ENCODE measurements at places on chromosomes 7 and 10.

- DNase-seq, result no peak
Observed at GRCh38 chr7:47498229-47499056, 83.5 kb downstream of the TNS3 start.

DNA sequence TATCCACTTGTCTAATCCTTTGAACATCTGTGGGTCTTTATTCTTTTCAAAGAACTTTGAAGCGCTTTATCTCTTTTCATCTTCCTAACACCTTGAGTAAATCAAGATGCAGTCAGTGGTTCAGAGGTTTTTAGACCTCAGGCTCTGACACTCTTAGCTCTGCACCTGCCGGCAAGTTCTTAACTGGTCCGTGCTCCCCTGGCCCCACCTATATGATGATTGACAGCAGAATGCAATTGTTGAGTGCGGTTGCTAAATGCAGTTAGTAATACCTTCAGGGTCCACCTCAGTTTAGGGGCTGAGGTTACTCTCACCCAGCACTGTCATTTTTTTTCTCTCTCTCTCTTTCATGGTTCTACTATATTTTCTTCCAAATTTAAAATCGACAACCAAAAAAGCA, 854.2 kb upstream of the AUTS2 start:
- no peak for DNase-seq

GRCh38 chr7:2022737-2023250, 210.0 kb downstream of the MAD1L1 start:
- no peak for DNase-seq

- no peak for DNase-seq
Observed at GRCh38 chr10:33385015-33385414, 50.5 kb upstream of the NRP1 start.

- no peak for DNase-seq
Observed at GRCh38 chr7:67346126-67346525, 349.5 kb downstream of the TYW1 start.

- no peak for DNase-seq
Observed at GRCh38 chr7:44894888-44895580, 9.7 kb upstream of the PURB start.

DNA sequence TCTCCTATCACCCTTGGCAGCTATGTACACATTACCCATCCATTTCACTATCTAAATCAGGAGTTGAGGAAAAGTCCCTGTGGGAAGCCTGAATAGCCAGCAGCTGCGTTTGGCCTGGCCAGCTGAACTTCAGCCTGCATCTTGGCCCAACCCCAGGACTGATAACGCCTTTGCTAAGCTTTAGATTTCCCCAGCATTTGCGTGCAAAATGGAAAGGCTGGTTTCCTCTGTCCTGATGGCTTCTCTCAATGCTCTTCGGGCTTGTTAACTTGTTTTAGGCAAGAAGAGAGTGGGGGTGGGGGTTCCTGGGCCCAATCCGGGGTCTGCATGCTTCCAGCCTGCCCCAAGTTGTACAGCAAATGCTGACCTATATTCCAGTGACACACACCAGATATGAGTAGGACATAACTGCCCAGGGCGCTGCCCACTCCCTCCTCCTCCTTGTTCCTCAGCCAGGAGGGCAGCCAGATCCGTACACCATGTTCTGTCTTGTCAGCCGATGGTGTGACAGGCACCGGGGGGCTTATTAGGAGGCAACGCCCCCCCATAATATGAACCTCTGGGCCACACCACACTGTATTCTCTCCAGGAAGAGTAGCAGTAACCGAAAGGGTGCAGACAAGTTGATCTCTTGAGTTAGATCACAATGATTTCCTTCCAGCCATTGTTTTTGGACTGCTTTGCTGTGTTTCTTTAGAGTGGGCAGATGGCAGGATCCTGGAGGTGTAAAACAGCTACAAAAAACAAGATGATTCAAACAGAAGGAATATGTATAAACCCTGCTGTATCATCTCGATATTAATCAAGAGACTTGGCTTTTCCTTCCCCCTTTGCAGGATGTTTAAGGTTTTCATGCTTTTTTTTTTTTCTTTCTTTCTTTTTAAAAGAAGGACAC, 339.0 kb downstream of the RNLS start:
- no peak for DNase-seq

DNA sequence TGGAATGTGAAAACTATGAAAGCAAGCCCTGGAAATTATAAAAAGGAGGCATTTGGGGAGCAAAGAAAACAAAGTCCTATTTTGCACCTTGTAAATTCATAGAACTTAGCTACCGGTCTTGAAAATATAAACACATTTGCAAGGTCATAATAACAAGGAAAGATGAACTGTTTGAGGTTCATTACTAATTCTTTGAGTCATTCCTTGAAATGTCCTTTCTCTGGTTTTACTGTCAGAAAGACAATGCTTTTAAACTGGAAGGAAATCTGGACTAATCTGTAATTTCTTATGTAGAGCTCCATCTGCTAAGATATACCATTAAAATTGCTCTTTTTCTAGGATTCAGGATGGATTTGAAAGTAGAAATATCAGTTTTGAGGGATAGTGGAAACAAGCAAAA, 1.4 kb downstream of the ERLIN1 start:
- DNase-seq, result no peak

- no peak for DNase-seq
Observed at GRCh38 chr7:119935418-119936025, 337.5 kb upstream of the KCND2 start.

DNA sequence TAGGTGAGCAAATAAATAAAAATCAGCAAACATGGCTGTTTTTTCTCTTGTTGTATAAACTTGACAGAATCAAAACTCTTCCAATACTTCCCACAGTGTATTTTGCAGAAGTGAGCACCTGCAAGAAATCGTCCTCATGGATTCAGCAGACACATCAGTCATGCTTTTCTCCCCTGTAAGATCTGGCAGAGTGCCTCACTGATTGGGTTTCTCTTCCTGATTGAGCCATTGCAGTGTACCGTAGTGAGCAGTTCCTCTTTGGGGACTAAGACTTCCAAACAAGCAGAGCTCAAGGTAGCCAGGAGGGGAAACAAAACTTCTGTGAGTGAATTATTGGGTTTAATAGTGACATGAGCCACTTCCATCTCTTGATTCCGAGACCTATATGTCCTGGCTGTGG, 2.2 kb upstream of the CCDC3 start:
- no peak for DNase-seq

GRCh38 chr7:71408271-71408670, 276.3 kb downstream of the GALNT17 start:
- DNase-seq, result no peak

DNA sequence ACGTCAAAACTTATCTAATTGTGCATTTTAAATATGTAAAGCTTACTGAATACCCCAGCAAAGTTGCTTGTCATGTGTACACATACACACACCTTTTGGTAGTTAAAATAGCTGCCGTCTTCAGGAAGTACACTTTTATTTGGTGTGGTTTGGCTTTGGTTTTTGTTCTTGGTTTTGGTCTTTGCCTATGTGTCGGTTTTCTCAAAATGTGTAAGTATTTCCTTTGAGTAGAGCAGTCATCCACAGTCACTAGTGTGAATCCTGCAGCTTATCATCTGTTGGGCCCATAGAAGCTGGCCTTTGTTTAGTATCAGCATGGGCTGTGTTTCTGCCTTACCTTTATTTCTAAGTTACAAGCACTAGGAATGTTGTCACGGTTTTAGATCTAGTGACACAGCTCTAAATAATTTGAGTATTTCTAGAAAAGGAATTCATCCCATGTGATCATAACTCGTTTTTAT, 35.3 kb downstream of the NET1 start:
- no peak for DNase-seq

- DNase-seq, result no peak
Observed at GRCh38 chr7:158108646-158109293, 478.9 kb downstream of the PTPRN2 start.

- DNase-seq, result no peak
Observed at GRCh38 chr7:71843676-71844075, 568.5 kb downstream of the CALN1 start.

DNA sequence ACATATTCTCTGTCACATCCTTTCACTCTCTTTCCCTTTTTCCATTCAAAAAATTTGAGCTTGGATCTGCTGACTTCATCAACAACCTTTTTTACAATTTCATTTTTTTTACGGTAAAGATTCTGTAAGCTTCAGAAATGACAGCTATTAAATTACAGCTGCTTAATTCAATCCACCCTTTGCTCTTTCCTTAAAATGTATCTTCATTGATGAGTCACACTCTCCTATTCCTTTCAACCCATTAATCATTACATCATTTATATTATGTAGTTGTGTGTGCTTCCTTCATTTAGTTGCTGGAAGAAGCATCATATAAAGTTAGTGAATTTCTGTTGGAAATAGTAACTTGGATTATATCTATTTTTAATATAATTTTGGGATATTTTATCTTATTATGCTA, 67.1 kb upstream of the MAGI2 start:
- DNase-seq, result no peak

DNA sequence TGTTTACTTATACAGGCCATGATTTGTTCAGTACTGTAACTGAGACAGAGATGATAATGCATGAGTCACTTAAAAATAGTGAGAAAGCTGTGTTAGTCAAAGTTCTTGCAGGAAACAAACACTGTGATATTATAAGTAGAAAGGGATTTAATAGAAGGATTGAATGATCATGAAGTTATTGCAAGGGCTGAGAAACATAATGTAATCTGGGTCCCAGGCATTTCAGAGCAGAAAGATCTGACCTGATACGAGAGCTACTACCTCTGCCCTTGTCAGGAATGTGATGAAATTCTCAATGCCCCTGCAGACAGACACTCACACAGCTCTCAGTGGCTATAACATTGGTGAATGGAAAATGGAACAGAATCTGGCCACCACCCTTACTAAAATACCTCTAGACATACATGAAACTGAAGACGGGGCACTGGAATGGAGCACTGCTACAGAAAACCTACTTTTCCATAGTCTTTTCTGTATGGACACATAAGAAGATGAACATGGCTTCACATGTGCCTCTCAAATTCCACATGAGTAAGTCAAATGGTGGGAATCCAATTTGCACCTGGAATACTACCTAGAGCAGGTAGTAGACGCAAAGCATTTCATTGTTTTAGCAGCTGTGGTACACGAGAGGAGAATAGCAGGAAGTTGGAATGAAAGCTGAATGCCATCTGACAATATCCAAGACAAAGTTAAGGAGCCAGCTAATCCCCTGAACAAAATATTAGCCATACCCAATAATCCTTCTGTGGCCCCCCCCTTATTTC, 19.1 kb upstream of the VWDE start:
- DNase-seq, result no peak

GRCh38 chr10:70587045-70587658, 15.4 kb downstream of the PRF1 start:
- DNase-seq, result no peak

GRCh38 chr7:111138193-111138569, 47.3 kb downstream of the LRRN3 start:
- DNase-seq, result no peak

GRCh38 chr7:100275120-100275519, 32.4 kb upstream of the SPDYE3 start:
- DNase-seq, result no peak

DNA sequence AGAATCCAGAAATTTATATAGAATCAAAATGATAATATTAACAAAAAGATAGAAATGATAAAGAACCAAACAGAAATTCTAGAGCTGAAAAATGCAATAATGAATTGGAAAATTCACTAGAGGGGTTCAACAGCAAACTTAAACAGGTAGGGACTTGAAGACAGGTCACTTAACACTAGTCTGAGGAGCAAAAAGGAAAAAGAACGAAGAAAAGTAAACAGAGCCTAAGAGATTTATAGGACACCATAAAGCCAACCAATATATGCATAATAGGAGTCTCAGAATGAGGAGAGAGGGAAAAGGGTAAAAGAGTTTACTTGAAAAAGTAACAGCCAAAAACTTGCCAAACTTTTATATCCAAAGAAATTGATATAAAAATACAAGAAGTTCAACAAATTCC, 44.3 kb upstream of the RET start:
- DNase-seq, result no peak

DNA sequence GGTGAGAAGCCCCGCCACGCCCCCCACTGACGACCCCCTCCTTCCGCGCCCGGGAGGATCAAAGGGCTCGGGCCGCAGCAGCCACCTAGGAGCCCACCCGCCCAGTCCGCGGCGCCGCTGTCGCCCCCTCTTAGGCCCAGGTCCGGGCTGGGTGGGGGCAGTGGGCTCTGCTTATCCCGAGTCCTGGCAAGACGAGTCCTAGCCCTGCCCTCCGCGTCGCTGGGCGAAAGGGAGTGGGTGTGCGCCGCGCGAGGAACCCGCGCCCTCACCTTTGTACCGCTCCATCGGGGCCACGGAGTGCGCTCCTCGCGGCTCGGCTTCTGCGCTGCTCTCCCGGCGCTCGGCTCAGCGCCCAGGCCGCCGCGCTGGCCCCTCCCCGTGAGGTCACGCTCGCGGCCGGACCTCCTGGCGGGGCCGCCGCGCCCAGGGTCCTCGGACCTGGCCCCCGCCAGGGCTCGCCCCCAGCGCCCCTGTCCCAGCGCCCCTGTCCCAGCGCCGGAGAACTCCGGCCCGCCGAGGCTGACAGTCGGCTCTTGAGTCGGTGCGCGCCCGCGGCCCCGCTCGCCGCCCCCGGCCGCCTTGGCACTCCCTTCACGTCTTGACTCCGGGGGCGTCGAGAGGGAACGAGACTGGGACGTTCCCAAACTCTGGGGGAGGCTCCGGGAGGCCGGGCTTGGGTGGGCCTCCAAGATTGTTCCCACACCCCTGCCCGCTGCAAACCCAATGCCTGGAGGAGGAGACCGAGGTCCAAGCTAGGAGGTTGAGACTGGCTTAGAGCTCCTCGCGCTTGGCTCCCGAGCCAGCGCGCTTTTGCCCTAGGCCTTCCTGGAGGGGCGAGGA, at the start of gene AFAP1L2:
Gene AFAP1L2, minus strand, starts transcription at position 332 of the 840 bp plus-strand sequence. Its CDS starts 47 bp downstream, at position 285.
- DNase-seq, result no peak

GRCh38 chr10:50420196-50420595, 168.9 kb upstream of the ASAH2 start:
- DNase-seq, result no peak

- DNase-seq, result peak; percentile 21
Observed at GRCh38 chr10:61992671-61993668, 91.5 kb downstream of the ARID5B start.

DNA sequence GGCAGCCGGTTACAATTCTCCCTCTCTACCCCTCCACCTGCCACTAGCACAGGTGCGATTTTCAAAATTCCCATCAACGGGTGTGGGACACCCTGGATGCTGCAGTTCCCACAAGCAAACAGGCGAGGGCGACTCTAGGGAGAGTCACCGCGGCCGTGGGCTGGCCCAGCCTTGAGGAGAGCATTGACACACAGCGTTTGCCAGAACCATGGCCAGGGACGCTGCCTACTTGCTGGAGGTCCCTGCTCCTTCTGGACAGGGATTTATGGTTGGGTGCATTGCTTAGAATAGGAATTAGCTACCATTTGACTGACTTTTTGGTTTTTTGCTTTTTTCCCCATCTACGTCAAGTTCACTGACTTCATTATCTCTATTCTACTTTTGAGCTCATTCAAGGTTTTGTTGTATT, 19.0 kb upstream of the CLDN4 start:
- peak; percentile 8 for DNase-seq
